ENCODE measurements at places on chromosomes 13 and 19.

- no peak for DNase-seq
Measured at GRCh38 chr13:105565136-105565727, 970.2 kb downstream of the EFNB2 start.

DNA sequence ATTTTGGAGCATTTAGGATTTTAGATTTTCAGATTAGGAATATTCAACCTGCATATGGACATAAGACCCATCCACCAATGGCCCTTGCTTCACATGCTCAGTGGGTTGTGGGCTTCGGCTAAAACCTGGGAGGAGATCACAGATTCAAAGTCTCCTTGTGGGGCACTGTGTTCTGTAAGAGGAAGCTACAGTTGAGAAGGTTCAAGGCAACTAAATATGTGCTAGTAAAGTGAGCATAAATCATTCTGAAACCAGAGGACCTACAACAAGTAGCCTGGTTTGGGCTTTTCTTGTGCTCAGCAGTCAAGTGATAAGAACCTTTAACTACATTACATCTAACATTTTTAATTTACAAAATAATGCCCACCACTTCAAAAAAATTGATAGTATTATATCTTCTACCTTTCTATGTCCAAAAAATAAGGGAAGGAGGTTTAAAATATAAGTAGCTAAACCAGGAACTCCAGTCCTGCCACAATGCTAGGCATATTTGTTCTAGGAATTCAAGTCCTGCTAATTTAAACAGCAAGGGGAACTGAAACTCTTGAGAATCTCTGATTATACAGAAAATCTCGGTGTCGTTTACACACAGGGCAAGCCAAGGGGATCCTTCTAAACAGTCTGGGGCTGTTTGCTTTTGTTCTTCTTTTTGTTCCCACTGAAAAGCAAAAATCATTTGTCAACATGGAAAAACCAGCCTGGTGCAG lies 36.6 kb downstream of the FOXO1 start:
- DNase-seq, result no peak

- no peak for DNase-seq
Measured at GRCh38 chr13:100336795-100337516, 248.1 kb downstream of the PCCA start.

DNA sequence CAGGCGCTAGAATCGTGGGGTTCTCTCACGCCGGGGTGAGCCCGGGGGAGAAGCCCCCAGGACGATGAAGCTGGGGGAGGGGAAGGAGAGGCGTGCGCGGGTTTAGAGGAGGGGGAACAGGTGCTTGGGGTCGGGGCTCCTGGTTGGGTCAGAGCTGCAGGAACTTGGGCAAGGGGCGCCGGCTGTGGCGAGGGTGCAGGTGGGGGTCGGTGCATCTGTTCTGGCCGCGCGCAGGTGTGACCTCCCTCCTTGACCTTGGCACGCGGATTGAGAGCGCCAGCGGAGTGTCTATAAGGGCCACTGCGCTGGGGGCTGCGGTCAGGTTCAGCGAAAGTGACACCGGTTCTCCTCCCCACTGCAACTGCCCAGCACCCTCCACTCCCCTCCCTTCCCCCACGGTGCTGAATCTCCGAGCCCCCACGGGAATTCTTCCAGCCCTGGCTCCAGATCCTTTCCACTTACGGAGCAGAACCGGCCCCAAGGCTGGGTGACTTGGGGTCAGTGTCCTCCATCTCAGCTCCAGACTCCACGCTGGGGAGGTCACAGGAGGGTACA lies 618 bp downstream of the TMEM38A start:
- DNase-seq, result no peak

- peak; percentile 30 for DNase-seq
Measured at GRCh38 chr19:4297901-4298809, 4.0 kb downstream of the TMIGD2 start.

- peak; percentile 11 for DNase-seq
Measured at GRCh38 chr19:11586331-11586730, 8.9 kb upstream of the ACP5 start.

GRCh38 chr19:6076675-6077463 lies 33.4 kb downstream of the RFX2 start:
- DNase-seq, result peak; percentile 93

DNA sequence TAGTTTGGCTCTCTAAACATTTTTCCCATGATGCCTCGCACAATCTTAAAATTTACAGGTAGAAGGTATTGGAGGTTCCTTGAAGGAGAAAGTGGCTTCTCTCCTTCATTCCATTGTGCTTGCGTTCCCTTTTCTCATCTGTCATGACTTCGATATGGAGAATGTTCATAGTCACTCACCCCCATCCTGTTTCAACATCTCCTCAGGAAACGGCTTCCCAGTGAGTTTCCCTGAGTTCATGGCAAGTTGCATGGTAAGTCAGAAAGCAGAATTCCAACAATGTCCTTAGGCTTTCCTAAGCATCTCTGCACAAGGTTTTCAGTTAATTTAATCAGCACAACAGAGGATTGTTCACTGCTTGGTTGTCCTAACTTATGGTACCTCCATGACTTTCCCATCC lies 581.8 kb upstream of the SLITRK5 start:
- DNase-seq, result peak; percentile 55

DNA sequence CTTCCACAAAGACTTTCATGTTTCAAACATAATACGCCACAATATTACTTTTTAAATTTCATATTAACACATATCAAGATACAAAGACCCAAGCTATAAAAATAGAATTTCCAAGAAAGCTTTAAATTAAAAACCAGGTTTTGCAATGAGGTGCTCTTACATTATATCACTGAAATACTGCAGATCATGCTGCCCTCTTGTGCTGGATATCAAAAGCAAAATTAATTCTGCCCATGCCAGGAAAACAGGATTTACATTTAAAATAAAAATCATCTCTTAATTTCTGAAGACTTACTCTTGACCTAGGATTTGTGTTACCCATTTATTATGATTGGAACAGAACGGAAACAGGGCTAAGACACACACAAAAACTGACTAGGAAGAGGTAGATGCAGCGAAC lies 145.0 kb downstream of the ABCC4 start:
- peak; percentile 30 for DNase-seq

GRCh38 chr19:19538061-19538784 lies at the start of gene CILP2:
TSS of gene CILP2 (plus strand) at chr19:19538265. CDS start at chr19:19538350, 85 bp downstream.
- DNase-seq, result no peak

DNA sequence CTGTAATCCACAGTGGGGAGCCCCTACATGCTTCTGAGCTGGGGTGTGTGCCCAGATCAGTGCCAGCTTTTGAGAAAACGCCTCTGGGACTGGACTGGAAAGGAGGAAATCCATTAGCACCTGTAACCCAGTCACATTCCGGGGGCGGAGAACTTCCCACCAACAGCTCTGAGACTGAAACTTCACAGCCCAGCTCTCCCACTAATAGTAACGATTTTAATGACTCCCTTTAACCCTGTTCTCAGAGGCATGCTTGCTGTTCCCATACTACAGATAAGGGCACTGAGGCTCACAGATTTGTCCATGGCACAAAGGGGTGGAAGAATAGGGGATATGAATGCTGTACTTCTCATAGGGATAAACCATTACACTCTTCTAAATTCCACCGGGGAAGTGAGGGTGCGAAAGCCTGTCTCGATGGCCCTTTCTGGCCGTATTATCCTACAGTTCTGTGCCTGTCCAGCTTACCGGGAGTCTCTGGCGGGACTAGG lies 851 bp downstream of the FBXO46 start:
- DNase-seq, result no peak
